ENCODE measurements at places on chromosomes 2 and 18. TPM values are rescaled to one million over a fixed set of nuclear protein-coding genes. Genes with fewer than 3 reads are reported as not detected.

The DNAH7 gene
- polyA plus RNA-seq: 14.0 TPM

The FSIP2 gene
- polyA plus RNA-seq: 2.4 TPM

The MC4R gene
- not detected for polyA plus RNA-seq

The STEAP3 gene
- polyA plus RNA-seq: 1.6 TPM

The PIEZO2 gene
- 15.3 TPM for polyA plus RNA-seq

The METAP1D gene
- 22.3 TPM for polyA plus RNA-seq

The TDRD15 gene
- 0.03 TPM for polyA plus RNA-seq

The FAM228A gene
- 0.92 TPM for polyA plus RNA-seq

The ALPP gene
- not detected for polyA plus RNA-seq

The MAP3K19 gene
- 0.30 TPM for polyA plus RNA-seq

The CD8A gene
- 0.36 TPM for polyA plus RNA-seq

The CHST9 gene
- polyA plus RNA-seq: 3.7 TPM

The C2orf72 gene
- polyA plus RNA-seq: 2.6 TPM

The RIT2 gene
- polyA plus RNA-seq: 0.10 TPM

The LRATD1 gene
- polyA plus RNA-seq: 19.3 TPM

The SNTG2 gene
- polyA plus RNA-seq: 3.7 TPM

The GPR39 gene
- polyA plus RNA-seq: 3.1 TPM

The EIF5B gene
- 60.6 TPM for polyA plus RNA-seq

The ANKRD62 gene
- polyA plus RNA-seq: 0.07 TPM

The SERPINB2 gene
- polyA plus RNA-seq: not detected

The CCBE1 gene
- 31.3 TPM for polyA plus RNA-seq

The SLC5A7 gene
- polyA plus RNA-seq: 0.53 TPM

Data from renal pelvis (tissue), 12 donors.